WERI-Rb-1 (cell line): ENCODE measurements at places on chromosomes 4 and X.
A peak's percentile ranks its signal among the peaks of the same experiment; 100 is the strongest.

DNA sequence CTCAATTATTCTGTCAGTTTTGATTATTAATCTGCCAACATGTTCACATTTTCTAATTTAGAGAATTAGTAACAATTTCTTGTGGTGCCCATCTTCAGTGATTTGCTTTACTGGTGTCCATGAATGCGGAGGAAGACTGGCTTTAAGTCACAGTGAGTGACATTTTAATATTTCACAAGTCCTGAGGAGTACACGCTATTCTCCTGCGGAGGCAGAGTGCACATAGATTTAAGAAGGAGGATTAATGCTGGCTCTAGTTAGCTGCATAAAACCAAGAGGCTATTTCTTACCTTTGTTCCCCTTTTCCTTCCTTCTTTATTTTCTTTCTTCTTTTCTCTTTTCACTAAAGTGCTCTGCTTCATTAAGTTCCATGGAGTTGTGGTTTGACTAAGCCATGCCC is 495.2 kb upstream of the IGFBP7 start:
- DNase-seq, result no peak

GRCh38 chrX:72001471-72001870 is 90.8 kb downstream of the NHSL2 start:
- DNase-seq, result no peak

DNA sequence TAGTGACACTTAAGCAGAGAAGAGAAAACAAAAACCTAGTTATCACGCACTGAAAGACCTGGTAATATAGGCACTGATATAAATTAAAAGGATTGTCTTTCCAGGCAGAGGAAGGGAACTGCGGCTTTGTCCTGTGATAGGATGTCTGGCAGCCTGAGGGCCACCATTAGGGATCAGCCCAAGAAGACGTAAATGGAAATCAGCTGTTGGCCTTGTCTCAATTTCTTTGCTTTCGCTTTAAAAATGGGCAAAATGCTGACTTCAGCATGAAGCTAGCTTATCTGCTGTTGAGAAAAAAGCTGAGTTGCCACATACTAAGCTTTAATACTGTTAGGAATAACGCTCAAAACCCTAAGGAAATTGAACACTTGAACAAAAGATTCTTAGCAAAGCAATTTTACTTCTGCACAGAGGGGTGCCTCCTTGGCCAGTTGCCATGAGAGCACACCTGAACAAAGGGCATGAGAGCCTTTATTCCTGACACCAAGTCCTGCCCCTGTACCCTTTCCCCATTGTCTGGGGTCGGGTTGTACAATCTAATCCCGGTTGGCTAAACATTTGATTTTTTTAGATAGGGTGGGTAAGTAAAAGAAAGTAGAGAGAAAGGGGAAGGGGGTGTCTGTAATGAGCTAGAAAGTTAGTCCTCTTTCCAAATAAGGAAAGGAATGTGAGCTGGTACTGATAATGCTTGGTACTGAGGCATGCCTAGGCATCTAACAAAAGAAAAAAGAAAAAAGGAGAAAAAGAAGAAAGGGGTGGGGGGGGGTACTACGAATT is 85.1 kb upstream of the UCP1 start:
- no peak for DNase-seq

GRCh38 chrX:153642051-153642654 is 4.8 kb upstream of the DUSP9 start:
- peak; percentile 67 for DNase-seq

- DNase-seq, result no peak
Measured at GRCh38 chr4:7487998-7488671, 53.4 kb upstream of the PSAPL1 start.

- DNase-seq, result no peak
Measured at GRCh38 chr4:128455480-128455879, 167.9 kb upstream of the PGRMC2 start.

GRCh38 chrX:38881066-38881465 is 79.8 kb downstream of the MID1IP1 start:
- DNase-seq, result no peak

GRCh38 chr4:180054291-180054690 is 2188.9 kb upstream of the TENM3 start:
- DNase-seq, result no peak

- no peak for DNase-seq
Measured at GRCh38 chr4:54929459-54929858, 195.9 kb downstream of the KDR start.

DNA sequence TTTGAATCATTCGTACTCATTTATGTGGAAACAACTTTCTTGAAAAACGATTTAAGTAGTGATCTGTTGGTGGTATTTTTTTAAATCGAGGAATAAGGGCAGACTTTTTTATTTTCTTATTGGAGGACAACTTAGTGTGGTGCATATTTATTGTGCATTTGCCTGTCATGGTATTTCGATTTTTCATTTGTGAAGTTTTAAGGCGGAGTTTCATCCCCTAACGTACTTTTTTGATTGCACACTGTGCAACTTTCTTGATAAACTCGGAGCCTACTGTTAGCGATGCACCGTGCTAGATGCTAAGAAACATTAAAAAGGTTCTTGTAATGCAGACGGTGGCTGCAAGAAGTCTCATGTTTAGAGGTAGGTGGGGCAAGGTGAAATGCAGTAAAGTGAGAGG is 1.4 kb downstream of the ZFX start:
- no peak for DNase-seq

GRCh38 chr4:158067646-158068045 is 105.2 kb downstream of the GASK1B start:
- DNase-seq, result no peak
